COLO829 (cell line): ENCODE measurements at places on chromosomes 6 and 20.

DNA sequence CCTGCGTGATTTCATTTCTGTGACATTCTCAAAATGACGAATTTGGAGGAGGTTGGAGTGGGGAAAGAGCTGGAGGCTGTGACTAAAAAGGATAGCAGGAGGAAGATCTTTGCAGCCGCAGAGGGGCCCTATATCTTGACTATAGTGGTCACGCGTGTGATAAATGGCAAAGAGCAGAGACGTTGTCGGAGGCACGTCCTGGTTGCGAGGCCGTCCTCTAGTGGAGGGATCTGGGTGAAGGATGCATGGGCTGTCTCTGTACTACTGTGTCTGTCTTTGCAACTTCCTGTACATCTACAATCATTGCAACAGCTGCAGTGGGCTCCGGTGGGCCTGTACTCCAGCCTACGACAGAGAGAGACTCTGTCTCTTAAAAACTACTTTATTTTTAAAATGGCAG, 76.6 kb downstream of the YTHDF1 start:
- no peak for DNase-seq

DNA sequence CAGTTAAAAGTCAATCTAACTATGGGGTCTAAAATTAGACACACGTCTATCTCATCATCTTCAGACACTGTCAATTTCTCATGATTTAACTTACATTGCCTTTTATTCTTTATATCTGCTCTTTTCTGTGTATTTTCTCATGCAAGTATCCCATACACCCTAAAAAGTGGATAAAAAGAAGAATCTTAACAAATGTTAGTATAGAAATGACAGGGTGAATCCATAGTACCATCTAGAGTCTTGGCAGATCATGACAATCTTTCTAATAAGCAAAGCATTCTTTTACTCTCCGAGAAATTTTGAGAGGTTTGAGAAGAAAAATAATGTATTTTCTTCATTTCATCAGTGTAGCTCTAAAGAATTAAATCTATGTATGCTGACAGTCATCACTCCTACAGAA, 382.7 kb downstream of the C6orf118 start:
- no peak for DNase-seq

DNA sequence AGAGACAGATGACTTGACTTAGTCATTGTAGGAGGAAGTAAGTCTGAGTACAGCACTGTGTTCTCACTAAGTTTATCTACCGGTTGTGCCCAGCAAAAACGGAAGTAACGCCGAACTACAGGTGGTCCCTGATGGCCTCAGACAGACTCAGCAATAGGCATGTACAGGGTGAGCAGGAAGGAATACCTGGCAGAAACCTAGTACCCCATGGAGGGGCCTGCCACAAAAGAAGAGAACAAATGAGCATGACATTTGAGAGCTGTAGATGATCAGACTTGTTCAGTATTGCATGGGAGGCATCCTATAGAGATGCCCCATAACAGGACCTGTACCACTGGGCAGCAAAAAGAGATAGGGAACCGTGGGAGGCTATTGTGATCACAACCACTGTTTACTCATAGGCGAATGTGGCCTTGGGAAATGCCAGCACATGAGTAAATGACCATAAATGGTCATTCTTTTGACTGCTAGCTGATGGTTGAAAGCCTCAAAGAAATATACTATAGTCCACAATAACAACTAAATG, 106.4 kb upstream of the TAB2 start:
- peak; percentile 70 for DNase-seq

DNA sequence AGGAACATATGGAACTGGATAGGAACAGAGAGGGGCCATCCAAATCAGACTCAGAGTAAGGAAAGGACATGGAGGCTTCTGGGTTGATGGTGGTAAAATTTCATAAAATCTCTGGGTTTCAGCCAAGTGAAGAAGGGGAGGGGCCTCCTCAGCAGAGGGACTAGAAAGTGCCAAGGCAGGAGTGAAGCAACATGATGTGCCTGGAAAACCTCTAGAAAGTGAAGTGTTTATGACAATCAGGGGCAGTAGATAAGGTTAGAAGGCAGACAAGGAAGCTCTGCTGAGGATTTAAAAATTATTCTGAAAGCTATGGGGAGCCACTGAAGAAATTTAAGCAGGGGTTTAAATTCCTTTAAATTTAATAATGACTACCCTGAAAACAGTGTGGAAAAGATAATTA, 126.0 kb upstream of the TENT5A start:
- DNase-seq, result no peak
